Bone marrow (tissue), 2 donors: ENCODE measurements at places on chromosomes 7 and 10.

GRCh38 chr7:158541346-158542010, 46.1 kb downstream of the PTPRN2 start:
- no peak for DNase-seq

DNA sequence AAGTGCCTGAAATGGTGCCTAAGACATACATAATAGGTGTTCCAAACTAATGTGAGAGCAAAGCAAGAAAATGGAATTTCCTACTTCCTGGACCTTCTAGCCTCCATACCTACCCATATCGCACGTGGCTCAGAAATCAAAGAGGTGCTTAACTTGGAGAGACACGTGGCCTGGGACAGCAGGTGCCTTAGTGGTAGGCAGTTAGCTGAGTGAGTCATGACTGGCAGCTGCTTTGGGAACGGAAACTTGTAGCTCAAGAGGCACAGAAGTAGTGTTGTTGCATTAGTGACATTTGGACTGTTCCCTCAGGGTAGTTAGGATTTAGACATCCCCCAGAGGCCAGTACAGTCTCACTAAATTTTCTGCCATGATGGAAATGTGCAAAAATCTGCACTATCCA, 12.0 kb upstream of the BMPER start:
- DNase-seq, result no peak

DNA sequence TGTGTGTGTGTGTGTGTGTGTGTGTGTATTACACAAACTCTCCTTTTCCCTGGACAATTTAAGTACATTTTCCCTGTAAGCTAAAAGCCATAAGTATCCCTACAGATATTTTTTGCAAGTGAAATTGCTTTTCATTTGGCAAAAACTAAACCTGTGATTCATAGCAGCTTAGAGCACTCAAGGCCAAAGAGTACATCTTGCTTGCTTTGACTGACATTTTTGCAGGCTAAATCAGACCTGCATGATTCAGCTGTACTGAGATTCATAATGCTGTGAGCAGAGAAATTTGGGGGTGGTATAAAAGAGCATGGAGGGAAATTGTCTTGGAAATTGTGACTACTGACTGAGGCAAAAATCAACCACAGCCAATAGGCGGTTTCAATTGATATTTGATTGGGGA, 500.4 kb downstream of the GFRA1 start:
- no peak for DNase-seq

GRCh38 chr10:43201545-43202131, 63.4 kb downstream of the CSGALNACT2 start:
- no peak for DNase-seq

DNA sequence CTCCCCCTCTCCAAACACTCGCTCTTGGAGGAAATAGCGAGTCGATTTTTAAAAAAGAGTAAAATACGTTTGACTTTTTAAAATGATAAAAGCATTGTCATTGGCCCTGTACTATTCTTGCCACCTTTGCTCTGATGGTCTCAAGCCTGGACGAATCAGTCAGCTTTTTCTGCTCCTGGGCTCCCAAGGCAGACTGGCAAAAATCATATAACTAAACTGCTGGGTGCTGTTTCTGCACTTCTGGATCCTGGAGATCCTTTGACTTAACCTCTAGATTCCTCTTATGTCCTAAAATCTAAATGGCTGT, 1.8 kb downstream of the TPST1 start:
- no peak for DNase-seq

DNA sequence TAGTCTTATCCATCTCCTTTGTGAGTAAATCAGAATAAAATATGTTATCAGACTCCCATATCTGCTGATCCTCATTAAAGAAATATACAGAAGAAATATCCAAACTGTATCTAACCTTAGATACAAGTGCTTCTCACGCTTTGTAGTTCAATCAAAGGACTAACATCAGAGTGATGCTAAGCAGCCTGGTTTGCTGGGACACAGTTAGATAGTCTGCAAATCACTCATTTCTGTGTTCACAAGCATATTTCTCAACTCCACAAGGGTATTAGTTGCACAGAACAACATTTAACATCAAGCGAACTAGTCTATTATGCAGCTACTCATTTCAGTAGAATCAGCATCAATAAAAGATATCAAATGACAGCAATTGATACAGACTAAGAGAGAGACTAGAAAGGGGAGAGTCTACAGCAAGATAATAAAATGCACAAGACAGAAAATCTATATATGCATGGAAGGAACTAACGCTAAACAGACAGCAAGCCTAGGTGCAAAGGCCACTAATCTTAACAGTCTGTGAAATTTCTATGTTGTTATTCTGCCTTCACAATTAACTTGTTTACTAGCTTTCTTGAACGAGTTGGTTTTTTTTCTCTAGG, 30.0 kb downstream of the DNAJC12 start:
- no peak for DNase-seq

DNA sequence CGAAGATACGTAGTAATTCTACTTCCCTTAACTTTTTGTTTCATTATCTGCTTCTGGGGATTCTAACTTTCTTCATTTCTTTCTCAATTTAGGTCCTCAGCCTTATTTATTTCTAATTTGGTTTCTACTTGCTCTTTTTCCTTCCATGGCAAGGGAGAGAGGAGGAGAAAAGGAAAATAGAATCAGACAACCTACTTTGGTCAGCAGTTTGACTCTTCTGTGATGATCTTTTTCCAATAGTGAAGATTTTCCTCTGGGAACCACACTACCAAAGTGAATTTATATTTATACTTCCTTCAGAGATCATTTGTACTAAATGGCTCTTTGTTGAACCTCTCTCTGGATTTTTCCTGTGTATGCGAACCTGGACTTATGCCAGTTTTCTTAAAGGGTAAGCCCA, 90.2 kb downstream of the TMEM26 start:
- no peak for DNase-seq

DNA sequence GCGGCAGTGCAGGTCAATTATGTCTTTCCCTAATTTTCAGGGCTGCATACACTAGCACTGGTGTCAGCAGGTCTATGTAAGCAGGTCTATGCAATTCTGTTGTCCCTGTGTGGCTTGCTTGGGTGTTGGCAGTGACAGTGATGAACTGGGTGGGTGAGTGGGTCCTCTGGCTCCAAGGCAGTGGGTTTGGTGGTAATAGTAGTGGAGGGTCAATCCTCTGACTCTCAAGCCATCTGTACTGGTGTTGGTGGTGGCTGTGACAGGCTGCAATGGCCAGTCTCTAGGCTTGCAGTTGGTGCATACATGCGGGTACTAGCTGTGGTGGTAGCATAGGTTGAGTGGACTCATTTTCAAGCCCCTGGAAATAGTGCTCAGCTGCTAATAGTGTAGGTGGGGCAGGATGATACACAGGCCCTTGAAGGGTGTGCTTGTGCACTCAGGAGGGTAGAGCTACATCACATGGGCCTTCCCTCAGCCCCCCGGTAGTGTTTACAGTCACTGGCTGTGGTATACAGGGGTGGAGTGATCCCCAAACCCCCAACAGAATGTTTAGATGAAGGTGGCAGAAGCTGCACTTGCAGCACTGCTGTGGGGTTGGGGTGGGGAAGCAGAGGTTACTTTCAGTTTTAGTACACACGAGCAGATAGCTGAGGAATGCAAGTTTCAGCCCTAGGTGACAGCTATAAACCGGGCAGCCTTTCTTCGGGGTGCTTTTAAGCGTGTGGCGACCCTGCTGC, 331.3 kb downstream of the PCDH15 start:
- DNase-seq, result no peak

DNA sequence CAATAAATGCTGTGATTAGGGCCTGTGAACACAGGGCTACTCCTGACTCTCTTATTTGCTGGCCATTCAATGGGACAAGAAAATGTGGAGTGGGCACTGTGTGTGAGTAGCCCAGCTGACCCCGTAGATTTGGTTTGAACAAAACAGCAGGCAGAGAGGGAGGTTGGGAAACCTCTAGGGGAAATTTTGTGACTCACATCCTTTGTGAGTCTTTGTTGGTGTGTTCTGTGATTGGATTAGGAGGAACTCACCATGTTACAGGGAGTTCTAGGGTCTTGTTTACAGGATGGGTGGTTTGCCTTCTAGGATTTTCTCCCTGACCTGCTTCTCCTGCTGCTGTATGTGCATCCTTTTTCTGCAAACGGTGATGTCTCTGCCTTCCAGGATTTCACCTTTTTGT, 128.3 kb upstream of the MKI67 start:
- DNase-seq, result no peak

DNA sequence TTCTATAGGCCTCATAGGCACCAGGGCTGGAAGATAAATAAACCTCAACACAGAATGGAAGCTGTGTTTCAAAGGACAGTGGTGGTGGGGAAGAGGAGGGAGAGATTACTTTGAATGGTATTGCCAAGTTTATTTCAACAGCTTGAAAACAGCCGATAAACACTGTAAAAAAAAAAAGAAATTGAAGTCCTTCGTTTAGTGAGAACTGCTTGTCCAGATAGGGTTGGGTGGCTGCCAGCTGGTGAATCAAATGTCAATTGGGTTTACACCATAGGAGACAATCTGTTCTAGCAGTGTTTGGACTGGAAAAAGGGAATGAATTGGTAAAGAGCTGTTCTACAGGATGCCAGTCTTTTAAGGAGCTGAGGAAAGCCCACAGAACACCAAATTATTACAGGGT, 254.8 kb downstream of the PHF14 start:
- DNase-seq, result no peak

DNA sequence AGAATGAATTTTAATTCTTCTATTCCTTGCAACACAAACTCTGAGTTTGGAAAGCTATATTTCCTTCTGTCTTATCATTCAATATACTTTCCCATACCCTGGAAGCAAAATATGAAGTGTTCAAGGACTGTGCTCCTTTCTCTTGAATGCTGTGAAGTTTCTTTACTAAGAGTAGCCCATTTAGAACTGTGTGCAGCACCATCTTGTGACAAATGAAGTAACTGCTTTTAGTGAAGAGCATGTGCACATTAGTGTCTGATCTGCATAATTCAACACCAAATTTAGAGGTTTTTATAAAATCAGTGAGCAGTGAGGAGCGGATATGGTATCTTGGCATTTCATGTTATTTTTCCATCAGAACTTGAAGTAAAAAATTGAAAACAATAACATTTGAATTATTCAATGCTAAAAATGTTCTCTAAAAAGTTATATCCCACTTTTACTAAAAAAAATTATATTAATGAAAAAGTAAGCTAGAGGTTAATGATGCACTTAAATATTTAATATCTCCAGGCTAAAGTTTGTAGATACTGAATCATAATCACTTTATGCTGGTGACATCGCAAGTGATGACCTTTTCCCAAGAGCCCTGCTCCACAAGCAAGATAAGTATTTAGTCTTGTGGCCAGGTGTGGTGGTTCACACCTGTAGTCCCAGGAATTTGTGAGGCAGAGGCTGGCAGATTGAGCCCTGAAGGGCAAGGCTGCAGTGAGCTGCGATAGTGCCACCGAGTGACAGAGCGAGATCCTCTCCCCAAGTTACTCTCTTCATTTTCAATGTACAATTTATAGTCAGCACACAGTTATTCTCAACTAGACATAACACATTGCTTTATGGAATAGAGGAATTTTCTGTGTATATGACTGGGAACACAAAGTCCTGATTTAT, 108.8 kb upstream of the PCLO start:
- DNase-seq, result no peak

GRCh38 chr7:96104984-96105383, 216.9 kb downstream of the SLC25A13 start:
- no peak for DNase-seq

GRCh38 chr7:46972205-46972604, 609.7 kb downstream of the TNS3 start:
- no peak for DNase-seq

DNA sequence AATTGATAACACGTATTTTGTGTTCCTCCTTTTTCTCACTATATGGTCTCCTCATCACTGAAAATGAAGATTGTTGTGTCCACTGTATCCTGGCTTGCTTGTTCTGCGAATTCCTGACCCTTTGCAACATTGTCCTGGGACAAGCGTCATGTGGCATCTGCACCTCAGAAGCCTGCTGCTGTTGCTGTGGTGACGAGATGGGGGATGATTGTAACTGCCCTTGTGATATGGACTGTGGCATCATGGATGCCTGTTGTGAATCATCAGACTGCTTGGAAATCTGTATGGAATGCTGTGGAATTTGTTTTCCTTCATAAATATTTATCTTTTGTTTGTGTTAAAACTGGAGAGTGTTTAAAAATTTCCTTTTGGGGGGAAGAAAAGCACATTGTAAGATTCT, 93.7 kb downstream of the MDFIC start:
- no peak for DNase-seq

DNA sequence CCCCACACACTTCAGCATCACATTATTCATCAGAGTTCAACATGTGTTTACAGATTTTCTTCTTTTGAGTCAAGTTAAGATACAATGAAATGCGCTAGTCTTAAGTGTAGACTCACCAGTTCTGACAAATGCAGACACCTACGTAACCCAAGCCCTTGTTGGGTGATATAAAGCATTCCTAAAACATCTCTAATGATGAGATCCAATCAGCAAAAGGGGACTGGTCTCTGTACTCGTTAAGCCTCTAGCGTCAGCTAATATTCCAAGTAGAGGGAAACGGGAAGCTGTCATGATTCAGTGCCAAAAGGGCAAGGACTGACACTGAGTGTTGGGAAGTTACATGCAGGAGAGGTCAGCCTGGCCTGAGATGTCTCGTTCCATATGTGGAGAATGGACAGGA, 38.7 kb upstream of the TRIL start:
- DNase-seq, result no peak

DNA sequence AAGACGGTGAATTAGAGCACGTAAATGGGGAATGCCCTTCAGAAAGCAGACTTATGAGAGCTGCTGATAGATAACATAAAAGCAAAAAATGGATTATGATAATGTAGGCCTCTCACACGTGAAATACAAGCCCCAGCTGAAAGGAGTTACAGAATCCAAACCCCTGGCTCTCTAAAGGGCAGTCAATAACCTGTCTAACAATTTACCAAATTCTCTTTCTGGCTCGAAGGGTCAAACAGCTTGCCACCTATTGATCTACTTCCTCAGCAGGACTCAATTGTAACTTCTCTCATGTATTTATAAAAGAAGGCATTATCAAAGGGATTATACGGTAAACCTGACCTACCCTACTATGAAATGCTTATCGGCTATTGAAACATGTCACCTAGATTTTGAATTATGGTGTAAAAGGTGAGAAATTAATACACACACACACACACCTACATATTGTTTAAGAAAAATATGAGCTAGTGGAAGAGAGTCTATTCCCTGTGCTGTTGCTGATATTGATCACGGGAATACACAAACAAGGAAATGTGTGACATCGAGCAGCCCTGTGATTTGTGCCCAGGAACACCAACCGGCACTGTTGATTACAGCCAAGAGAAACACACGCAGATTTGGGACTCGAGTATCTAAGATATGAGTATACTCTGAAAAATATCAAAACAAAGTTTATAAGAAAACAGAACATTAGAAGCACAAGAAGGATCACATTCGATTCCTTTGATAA, 135.6 kb upstream of the NEBL start:
- no peak for DNase-seq

GRCh38 chr10:23870651-23871610, 338.0 kb upstream of the KIAA1217 start:
- DNase-seq, result no peak

GRCh38 chr10:538895-539294, 150.6 kb downstream of the DIP2C start:
- DNase-seq, result no peak
